CD4-positive, alpha-beta memory T cell (primary cell): ENCODE measurements at places on chromosomes 7 and 10. TPM values are rescaled to one million over a fixed set of nuclear protein-coding genes. Genes with fewer than 3 reads are reported as not detected.

GRCh38 chr10:42937649-42938180, 139.2 kb upstream of the RET start:
- H3K4me1 ChIP-seq = no peaks in the 10 kb centered on the region
- H3K27me3 ChIP-seq = no peaks in the 10 kb centered on the region
- no peak for DNase-seq

DNA sequence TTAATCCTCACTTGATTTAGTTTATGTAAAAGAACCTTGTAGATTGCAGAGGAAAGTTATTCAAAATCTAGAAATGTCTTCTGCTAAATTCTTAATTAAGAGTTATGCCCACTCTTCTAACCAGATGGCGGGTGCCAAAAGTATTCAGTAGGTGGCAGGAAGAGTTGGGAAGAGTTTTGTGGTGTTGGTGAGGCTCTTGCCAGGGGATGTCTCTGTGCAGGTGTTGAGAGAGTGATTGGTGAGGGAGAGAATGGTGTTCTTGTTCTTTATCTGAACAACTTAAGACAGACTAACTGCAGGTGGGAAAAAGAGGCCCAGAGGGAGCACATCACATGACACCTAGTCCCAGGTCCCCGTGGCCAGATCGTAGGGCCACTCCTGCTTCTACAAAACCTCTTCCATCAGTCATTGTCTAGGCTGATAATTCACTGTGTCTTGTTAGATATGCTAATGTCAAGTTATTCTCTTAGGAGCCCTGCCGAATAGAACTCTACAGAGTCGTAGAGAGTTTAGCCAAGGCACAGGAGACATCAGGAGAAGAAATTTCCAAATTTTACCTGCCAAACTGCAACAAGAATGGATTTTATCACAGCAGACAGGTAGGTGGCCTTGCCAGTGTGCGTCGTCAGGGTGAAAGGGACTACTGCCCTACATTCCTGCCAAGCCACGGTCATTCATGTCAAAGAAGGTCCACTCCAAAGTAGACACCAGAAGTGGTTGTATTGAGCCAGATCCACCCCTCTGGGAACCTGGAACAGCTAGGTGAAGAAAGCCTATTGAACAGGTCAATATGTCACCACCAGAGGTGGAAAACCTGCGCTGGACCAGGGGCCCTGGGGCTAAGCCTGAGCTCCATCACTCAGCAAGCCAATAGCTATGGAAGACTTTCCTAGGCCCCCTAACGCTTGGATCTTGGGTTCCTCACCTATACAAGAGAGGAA, 3.4 kb downstream of the IGFBP1 start:
- no peaks in the 10 kb centered on the region for H3K36me3 ChIP-seq
- no peak overlapping the region for H3K4me3 ChIP-seq
- H3K27ac ChIP-seq = no peak overlapping the region
- no peak for DNase-seq

DNA sequence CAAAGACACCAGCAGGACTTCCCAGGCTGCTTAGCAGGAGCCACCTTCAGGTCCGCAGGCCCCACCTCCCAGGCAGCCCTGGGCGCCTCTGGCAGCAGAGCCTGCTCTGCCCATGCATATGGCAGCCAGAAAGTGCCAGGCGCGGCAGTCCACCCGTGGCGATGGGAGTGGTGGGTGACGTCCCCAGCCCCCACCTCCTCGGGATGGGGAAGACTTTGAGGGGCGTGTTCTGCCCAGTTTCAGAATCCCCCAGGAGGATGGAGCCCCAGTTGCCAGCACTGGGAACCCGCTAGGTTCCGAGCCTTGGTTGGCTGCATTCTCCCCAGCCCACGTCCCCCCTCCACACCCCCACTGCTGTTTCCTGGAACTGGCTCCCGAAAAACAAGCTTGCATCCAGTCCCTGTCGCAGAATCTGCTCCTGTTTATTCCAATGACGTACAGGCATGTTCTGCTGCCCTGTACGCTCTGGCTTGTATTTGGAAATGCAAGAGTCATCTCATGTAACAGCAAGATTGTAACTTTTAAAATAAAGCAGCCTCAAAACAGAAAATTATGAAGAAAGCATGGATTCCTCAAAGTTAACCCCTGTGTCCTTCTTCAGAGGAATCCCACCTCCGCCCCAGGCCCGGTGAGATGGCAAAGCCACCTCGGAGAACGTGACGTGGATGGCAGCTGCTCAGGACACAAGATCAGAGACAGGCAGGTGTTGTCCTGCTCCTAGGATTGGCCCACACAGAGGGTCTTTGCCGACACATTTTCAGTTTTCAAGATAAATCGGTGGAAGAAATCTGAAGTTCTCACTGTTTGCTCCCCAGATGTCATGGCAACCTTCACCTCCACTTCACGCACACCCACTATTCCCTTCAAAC, 87.8 kb upstream of the PPP2R2D start:
- no peaks in the 10 kb centered on the region for H3K36me3 ChIP-seq
- no peaks in the 10 kb centered on the region for H3K27me3 ChIP-seq
- no peak for DNase-seq
- H3K4me3 ChIP-seq = no peak overlapping the region
- H3K4me1 ChIP-seq = no peaks in the 10 kb centered on the region

- no peak overlapping the region for H3K4me3 ChIP-seq
- peaks cover 4% of the 10 kb centered on the region for H3K4me1 ChIP-seq
- DNase-seq = peak; percentile 63
- H3K27ac ChIP-seq = no peak overlapping the region
- no peaks in the 10 kb centered on the region for H3K36me3 ChIP-seq
Measured at GRCh38 chr7:35975851-35976454, 175.1 kb downstream of the SEPTIN7 start.

DNA sequence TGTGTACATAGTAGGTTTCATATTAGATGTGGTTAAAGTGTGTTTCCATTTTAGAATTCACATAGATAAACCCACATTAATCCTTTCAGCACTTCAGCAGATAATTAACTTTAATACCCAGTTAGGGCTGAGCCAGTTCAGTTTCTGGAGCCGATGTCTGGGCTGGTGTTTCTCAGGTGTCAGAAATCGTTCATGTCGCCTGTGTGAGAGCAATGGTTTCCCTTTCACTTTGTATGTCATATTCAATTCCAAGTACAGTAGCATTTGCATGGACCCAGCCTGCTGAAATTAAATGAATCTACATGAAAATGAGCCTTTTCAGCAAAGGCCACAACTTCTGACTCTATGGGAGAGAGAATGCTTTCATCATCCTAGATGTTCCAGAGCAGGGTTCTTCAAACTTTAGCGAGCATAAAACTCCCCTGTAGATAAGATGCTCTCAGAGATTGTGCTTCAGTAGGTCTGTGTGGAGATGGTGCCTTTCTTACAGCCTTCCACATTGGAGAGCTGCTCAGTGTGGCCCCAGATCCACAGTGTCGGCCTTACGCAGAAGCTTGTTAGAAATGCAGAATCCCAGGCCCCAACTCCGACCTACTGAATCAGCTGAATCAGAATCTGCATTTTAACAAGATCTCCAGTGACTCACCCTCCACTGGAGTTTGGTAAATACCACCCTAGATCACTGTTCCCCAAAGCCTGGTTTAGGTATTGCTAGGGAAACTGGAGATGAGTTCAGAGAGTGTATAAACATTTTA, 19.6 kb downstream of the WIPF3 start:
- no peak for DNase-seq
- H3K4me3 ChIP-seq = no peak overlapping the region
- no peaks in the 10 kb centered on the region for H3K4me1 ChIP-seq
- no peaks in the 10 kb centered on the region for H3K36me3 ChIP-seq
- H3K27ac ChIP-seq = no peak overlapping the region

DNA sequence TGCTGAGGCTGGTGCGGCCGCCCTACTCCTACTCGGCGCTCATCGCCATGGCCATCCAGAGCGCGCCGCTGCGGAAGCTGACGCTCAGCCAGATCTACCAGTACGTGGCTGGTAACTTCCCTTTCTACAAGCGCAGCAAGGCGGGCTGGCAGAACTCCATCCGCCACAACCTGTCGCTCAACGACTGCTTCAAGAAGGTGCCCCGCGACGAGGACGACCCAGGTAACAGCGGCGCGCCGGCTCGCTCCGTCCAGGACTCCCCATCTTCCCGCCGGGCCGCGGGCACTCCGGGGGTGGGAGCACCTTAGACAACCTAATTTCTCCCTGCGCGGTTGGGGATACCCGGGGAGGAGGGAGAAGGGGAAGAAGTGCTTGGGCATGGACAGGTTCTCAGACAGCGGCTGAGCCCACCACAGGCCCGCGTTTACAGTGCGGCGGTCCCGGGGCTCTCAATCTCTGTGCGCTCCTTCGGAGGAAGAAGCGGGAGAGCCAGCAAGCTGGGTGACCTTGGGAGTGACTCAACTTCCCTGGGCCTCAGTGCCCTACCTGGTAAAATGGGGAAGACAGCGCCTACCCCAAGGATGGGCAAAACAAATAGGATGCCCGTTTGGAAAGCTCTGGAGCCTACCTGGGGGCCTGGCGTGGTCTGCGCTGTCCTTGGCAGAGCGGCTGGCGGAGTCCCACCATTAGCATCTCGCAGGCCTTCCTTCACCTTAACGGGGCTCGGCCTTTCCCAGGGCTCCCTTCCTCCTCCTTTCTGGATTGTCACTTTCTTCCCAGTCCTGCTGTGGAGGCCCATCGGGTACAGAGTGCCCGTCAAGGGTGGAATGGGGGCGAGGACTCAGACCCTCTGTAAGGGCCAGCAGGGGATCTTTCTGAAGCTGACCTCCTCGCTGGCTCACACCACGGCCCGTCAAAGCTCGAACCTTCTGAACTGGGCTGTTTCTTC, 852 bp downstream of the FOXI2 start:
- no peaks in the 10 kb centered on the region for H3K27me3 ChIP-seq
- H3K4me3 ChIP-seq = no peak overlapping the region
- no peaks in the 10 kb centered on the region for H3K36me3 ChIP-seq
- no peak overlapping the region for H3K27ac ChIP-seq

DNA sequence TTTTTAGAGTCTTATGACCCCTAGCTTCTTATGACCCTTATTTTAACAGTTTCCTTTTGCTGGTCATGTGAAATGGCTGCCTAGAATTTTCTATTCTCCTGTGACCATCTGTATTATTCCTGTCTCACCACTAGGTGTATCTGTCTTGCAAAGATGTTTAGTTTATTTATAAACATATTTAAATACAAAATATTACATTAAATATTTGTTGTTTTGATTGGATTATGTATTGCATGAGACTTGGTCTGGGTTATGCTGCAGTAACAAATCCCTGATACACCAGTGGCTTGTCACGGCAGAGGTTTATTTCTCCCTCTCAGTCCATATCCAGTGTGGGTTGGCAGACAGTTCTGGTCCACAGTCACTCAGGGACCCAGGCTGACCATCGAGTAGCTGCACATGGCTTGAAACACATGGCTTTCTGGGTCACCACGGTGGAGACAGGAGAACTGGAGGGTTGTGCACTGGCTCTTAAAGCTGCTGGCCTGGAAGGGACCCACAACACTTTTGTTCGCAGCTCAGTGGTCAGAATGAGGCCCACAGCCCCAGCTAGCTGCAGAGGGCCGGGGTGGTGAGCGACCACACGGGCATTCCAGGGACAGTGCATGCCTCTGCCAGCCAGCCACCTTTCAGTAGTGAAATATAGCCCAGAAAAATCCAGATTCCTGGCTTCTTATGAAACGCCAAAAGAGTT, 7.4 kb downstream of the RASSF4 start:
- DNase-seq = no peak
- no peak overlapping the region for H3K4me3 ChIP-seq
- H3K36me3 ChIP-seq = no peaks in the 10 kb centered on the region
- peaks cover 25% of the 10 kb centered on the region for H3K4me1 ChIP-seq
- no peak overlapping the region for H3K27ac ChIP-seq

DNA sequence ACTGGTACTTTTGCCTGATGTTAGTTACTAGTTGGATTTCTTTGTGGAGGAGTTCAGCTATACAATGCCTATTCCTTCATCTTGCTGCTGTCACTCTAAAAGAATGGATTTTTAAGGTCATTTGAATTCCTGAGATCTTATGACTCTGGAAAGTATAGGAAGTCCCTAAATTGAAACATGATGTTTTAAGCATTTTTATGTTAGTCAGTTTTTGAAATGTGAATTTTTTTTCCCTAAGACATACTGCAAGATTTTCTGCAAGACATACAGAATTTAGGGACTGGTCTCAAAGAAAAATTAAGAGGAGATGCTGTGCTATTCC, 355.8 kb downstream of the SUGCT start:
- H3K27ac ChIP-seq = no peak overlapping the region
- H3K27me3 ChIP-seq = no peaks in the 10 kb centered on the region
- H3K4me3 ChIP-seq = no peak overlapping the region
- no peak for DNase-seq
- no peaks in the 10 kb centered on the region for H3K4me1 ChIP-seq

The FRG2B gene
- total RNA-seq = not detected

The C10orf67 gene
- total RNA-seq = not detected

The TSPAN15 gene
- 2.4 TPM for total RNA-seq
